AG04449 (cell line): ENCODE measurements at places on chromosomes 1 and 21.

- DNase-seq = no peak
Measured at GRCh38 chr1:192705510-192705909, 69.6 kb downstream of the RGS13 start.

- DNase-seq = no peak
Measured at GRCh38 chr1:19739628-19740027, 60.1 kb downstream of the TMCO4 start.

DNA sequence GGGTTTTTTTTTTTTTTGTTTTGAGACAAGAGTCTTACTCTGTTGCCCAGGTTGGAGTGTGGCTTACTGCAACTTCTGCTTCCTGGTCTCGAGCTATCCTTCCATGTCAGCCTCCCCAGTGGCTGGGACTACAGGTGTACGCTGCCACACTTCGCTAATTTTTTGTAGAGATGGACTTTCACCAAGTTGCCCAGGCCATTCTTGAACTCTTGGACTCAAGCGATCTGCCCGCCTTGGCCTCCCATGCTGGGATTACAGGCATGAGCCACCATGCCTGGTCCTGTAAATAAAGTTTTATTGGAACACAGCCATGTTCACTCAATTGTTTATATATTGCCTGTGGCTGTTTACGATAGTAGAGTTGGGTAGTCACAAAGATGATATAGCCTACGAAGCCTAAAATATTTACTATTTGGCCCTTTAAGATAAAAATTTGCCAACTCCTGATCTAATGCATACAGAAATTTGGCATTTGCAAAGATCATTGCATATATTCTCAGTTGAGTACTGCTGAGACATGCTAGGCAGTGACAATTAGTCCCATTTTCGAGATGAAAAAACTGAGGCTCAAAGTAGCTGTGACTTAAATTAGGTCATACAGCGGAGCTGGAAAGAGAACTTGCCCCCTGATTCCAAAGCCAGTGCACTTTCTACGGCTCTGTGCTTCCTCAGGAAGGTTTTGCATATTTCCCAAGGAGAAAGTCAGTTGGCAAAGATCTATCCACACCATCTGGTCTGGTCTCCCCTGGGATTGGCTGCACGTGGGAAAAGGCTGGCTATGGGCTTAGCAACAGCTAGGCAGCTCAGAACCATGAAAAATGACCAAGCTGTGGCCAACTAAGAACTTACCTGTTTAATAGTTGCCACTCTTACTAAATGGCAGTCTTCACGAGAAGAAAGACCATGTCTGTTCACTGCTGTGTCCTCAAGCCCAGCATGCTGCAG, 19.4 kb downstream of the MECR start:
- no peak for DNase-seq

- DNase-seq = no peak
Measured at GRCh38 chr21:31666445-31667010, 7.0 kb downstream of the SOD1 start.
